SJSA1 (cell line): ENCODE measurements at places on chromosomes 3 and 15. TPM values are rescaled to one million over a fixed set of nuclear protein-coding genes. Genes with fewer than 3 reads are reported as not detected.

DNA sequence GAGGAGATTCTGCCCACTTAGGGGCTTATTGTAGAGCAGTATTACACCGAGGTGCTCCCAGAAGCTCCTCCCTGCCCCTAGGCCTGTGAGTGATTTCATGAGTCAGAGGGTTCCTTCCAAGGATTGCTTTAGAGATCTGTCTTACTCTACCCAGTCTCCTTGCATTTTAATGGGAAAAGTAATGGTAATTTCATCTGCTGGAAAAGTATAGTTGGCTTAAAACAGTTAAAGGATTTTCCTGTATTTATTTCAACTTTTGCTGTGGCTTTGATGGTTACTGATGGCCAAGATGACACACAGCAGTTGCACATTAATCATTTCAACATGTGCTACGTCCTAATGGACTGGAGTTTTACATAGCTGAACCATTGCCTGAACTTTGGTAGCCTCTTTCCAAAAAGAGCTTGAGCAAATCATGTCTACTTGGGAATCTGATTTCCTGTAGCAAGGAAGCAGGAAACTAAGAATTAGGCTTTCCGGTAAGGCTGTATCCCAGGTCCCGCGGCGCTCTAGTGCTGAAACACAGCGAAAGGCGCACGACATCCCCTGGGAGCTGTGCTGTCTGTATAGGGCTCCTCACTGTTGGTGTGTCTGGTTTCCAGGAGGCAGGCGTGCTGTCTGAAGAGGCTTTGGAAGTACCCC is 9.2 kb upstream of the PGPEP1L start:
- no peak overlapping the region for H3K4me3 ChIP-seq
- no peaks in the 10 kb centered on the region for H3K36me3 ChIP-seq
- H3K4me1 ChIP-seq: peaks cover 36% of the 10 kb centered on the region

CALML4 gene
- total RNA-seq: 1.1 and 2.1 TPM in 2 replicates

- DNase-seq: no peak
- H3K27me3 ChIP-seq: no peaks in the 10 kb centered on the region
- H3K4me3 ChIP-seq: no peak overlapping the region
- peaks cover 4% of the 10 kb centered on the region for H3K4me1 ChIP-seq
Observed at GRCh38 chr3:182964179-182964578, 16.2 kb downstream of the DCUN1D1 start.

- no peaks in the 10 kb centered on the region for H3K36me3 ChIP-seq
- DNase-seq: no peak
- no peak overlapping the region for H3K27ac ChIP-seq
- no peak overlapping the region for H3K4me3 ChIP-seq
- H3K27me3 ChIP-seq: peaks cover 13% of the 10 kb centered on the region
Observed at GRCh38 chr15:33329457-33329856, 18.7 kb downstream of the RYR3 start.

- no peaks in the 10 kb centered on the region for H3K36me3 ChIP-seq
- no peak overlapping the region for H3K4me3 ChIP-seq
- H3K4me1 ChIP-seq: peaks cover 3% of the 10 kb centered on the region; the same call in 1 of the 2 replicates
- H3K27ac ChIP-seq: no peak overlapping the region
- no peak for DNase-seq
Observed at GRCh38 chr3:23761440-23761896, 44.3 kb upstream of the UBE2E1 start.

GRCh38 chr3:194632809-194633348 is 340 bp downstream of the TMEM44 start:
- peak overlapping the region; percentile 77 for H3K4me3 ChIP-seq
- H3K27me3 ChIP-seq: no peaks in the 10 kb centered on the region
- 0 out of 2 replicates have a peak overlapping the region, but pooled peaks have one; percentile 23 for H3K27ac ChIP-seq
- peaks cover 24% of the 10 kb centered on the region for H3K36me3 ChIP-seq

SV2B gene
- not detected in 2 replicates for total RNA-seq

LRTM1 gene
- not detected in 2 replicates for total RNA-seq

GRCh38 chr3:111311709-111312235 is 230.2 kb upstream of the CD96 start:
- DNase-seq: peak; percentile 9
- H3K4me1 ChIP-seq: no peaks in the 10 kb centered on the region
- no peak overlapping the region for H3K4me3 ChIP-seq
- no peaks in the 10 kb centered on the region for H3K36me3 ChIP-seq
- H3K27ac ChIP-seq: no peak overlapping the region
- no peaks in the 10 kb centered on the region for H3K27me3 ChIP-seq

- H3K4me1 ChIP-seq: peaks cover 48% of the 10 kb centered on the region
- peak; percentile 88 for DNase-seq
- peaks cover 49% of the 10 kb centered on the region for H3K36me3 ChIP-seq
- H3K27me3 ChIP-seq: no peaks in the 10 kb centered on the region
- H3K4me3 ChIP-seq: no peak overlapping the region
Observed at GRCh38 chr3:119304201-119304713, 10.1 kb downstream of the ARHGAP31 start.

SOX14 gene
- not detected in 2 replicates for total RNA-seq

CCR5 gene
- total RNA-seq: not detected in 2 replicates

DNA sequence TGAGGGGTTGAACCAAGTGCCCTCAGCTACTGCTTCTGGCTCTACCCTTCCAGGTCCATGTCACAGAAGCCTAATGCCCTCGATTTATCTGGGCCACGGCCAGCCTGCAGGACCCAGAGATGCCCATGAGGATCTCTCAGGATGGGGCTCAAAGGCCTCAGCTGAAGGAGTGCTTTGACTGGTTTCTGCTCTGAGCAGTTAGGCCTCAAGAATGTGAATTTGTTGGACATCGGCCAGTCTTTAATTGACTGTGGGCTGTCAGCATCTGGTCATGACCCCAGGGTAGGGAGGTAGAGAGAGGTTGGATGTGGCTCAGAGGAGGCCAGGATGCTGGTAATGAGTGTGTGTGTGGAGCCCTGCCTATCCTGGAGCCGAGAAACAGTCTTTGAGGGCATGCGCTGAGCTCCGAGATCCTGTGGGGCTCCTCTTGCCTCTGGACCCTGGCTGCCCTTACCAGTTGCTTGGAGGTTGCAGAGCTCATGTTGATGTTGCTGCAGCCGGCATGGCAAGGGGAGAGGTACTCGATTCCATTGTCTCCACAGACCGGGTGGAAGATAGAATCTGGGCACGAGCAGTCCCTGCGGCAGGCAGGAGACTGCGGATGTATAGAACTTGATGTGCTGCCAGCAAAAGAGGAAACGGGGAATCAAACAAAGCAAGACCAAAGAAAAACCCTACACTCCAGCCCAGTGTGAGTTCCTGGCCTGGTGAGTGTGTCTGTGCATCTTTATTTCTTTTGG is 49.1 kb upstream of the RAB6B start:
- no peaks in the 10 kb centered on the region for H3K27me3 ChIP-seq
- H3K36me3 ChIP-seq: no peaks in the 10 kb centered on the region
- H3K27ac ChIP-seq: peak overlapping the region; percentile 34
- DNase-seq: peak; percentile 75

DNA sequence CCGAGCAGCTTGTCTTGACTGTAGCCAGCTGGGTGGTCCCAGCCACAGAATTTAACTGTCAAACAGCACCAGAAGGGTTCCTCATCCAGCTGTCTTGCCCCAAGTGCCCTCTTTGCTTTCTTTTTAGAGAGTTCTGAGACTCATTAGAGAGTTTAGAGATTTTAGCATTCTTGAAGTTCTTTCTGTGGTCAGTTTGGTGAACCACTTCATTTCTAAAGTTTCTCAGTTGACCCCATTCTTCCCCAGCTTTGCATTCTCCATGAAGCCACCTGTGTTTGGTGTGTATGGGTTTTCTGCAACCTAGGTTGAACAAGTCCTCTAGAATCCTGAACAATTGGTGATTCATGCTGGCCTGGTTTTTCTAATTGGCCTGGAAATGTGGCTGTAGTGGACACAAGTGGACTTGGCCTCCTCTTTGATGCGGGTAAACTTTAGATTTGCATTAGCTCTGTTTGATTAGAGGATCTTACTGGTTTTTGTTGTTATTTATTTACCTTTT is 33.7 kb downstream of the FLNB start:
- no peaks in the 10 kb centered on the region for H3K27me3 ChIP-seq
- H3K27ac ChIP-seq: peak overlapping the region; percentile 86

AMT gene
- total RNA-seq: 0.85 and 1.5 TPM in 2 replicates

GRCh38 chr15:34759347-34759746 is 4.5 kb upstream of the GJD2 start:
- H3K27me3 ChIP-seq: peaks cover 63% of the 10 kb centered on the region
- H3K36me3 ChIP-seq: no peaks in the 10 kb centered on the region
- H3K4me3 ChIP-seq: no peak overlapping the region
- H3K27ac ChIP-seq: no peak overlapping the region
- H3K4me1 ChIP-seq: peaks cover 5% of the 10 kb centered on the region; the same call in 1 of the 2 replicates
- DNase-seq: no peak
